ENCODE measurements at places on chromosomes 7 and 10.

GRCh38 chr10:89090756-89091445 lies 100.3 kb downstream of the FAS start:
- no peak for DNase-seq

- no peak for DNase-seq
Measured at GRCh38 chr7:146074195-146074765, 42.3 kb upstream of the CNTNAP2 start.

DNA sequence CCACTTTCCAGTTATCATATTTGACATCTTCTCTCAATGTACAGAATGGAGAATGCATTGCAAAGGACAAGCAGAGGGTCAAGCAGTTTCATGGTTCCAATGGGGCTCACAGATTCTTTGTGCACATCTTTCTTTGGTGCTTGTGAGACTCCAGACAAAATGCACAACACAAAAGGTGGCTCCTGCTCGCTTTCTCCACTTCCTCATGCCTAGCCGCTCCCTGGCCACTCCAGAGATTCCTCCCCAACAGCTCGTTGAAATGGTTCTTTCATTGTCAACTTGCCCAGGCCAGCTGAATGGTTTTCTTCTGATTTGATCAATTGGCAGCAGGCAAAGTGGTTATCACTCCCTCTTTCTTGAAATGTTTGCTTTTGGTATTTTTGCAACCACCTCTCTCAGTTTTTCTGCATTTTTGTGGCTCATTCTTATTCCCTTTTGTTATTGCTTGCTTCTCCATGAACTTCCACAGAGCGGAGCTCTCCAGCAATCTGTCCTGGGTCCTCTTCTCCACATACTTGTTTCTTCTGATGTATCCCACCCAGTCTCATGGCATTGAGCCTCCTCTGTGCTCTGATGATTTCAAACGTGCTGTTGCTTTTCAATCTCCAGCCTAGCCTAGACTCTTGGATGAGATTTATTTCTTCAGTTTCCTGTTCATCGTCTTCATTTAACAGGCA lies 507.8 kb upstream of the MKI67 start:
- DNase-seq, result no peak

DNA sequence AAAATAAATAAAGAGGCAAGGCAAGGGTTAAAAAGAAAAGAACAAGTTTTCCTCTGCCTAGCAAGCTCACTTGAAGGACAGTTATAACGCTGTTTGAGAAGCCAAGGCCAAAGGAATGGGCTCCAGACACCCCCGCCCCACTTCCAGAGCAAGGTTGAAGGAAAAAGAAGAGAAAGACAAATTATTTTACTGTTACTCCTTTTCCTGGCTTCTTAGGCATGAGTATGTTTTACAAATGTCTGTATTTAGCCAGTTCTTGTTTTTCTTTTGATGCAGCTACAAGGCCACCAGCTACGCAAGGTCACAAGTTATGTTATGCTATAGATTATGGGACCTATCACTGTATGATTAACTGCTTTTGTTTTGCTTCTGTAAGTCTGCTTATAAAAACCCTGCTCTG lies 94.6 kb downstream of the ZNF22 start:
- no peak for DNase-seq

DNA sequence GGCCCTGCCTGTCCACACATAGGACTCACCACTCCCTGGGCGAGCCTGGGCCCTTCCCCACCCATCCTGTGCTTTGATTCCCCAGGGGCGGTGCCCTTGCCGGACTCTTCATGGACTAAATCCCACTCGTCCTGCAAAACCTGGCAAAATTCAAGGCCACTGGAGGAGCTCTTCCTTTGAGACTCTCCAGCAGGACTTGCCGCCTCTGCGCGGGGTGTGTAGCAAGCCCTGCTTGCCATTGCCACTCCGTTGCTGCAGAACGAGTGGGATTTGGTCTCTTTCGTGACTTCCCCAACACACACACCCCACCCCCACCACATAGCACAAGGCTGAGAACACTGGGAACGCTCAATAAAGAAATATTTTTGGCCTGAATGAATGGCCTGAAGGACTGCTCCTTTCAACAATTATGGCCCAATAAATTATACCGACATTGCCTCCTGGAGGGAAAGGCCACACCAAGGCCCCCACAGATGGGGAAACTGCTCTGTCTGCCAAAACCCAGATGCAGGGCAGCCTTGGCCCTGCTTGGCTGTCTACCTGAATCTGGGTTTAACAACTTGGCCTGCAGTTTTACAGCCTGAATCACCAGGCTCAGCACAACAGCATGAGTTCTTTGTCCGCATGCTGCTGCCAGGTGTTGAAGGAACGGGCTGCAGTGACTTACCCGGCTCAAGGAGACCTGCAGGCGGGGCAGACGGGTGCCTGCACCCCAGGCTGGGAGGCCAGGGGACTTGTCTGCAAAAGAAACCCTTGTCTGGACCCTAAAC lies 72.8 kb upstream of the KAT6B start:
- no peak for DNase-seq

GRCh38 chr7:45649560-45650346 lies 75.6 kb downstream of the ADCY1 start:
- DNase-seq, result no peak

DNA sequence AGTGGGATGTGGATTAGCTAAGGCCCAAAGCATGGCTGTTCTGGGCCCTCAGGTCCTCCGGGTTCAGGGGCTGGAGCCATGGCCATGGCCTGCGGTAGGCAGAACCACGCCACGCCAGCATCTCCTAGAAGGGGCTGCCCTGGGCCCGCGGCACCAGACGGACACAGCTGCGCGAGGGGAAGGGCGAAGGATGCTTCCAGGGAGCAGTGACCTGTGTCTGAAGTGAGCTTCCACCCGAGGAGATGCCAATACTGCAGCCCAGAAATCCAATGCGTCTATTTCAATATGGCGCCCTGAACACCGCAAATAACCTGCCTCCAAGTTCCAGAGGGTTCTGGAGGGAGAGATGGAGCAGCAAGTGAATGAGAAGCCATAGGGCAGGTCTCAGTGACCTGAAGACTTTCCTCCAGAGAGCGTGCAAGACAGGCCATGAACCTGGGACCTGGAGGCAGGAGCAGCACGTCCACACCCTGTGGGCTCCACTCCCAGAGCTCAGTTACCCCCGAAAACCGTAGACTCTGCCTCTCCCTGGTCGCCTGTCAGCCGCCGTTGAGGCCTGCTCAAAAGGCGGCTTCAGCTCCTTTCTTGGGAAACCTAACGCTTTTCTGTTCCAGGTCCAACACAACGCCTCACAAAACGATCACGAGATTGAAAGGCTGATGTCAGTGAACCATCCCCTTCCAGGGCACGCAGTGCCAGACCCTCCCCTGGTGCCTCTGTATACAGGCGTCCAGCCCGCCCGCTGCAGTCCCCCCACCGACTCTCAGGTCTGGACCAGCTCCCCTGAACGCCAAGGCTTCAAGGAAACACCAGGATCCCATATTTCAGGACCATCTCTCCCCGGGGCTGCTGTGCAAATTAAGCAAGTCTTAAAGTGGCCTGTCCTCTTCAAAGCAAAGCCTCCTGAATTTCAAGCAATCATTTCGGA lies 37.4 kb downstream of the AMZ1 start:
- DNase-seq, result no peak

DNA sequence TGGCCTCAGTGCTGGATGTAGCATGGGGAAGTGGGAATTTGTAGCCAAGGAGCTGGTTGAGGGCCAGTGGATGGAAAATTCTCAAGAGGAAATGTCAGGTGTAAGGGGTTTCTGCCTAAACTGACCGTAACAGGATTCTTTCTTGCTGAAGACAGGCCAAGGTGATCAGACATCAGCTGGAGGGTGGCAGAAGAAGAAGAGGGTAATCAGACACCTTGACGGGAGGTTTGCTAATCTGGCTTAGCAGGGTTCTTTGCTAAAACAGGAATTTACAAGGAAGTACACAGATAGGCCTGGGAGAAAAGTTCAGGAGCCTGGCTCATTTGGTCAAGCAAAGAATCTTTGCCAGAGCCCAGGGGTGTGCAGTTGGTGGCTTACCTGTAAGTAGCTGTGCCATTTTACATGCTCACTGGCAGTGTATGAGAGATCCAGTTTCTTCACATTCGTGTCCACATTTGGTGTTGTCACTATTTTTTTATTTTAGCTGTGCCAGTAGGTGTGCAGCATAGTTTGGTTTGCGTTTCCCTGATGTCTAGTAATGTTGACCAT lies 73.7 kb downstream of the BMPR1A start:
- DNase-seq, result no peak

GRCh38 chr10:19041171-19041570 lies 7.4 kb upstream of the MALRD1 start:
- DNase-seq, result no peak
